ENCODE measurements at places on chromosomes 3 and 15.

DNA sequence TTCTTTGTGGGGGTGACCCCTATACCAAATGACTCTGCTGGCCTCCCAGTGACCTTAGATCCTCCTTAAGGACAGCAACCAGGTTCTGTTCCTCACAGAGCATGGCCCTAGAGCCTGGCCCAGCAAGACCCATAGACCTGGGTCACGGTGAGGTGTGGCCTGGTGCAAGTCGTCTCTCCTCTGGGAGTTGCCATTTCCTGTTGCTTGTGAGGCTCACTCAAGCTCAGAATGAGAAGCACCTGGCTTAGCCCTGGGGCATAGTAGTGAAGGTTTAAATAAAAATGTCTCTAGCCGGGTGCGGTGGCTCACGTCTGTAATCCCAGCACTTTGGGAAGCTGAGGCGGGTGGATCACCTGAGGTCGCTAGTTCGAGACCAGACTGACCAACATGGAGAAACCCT is 131.3 kb downstream of the SMAD6 start:
- DNase-seq = no peak

DNA sequence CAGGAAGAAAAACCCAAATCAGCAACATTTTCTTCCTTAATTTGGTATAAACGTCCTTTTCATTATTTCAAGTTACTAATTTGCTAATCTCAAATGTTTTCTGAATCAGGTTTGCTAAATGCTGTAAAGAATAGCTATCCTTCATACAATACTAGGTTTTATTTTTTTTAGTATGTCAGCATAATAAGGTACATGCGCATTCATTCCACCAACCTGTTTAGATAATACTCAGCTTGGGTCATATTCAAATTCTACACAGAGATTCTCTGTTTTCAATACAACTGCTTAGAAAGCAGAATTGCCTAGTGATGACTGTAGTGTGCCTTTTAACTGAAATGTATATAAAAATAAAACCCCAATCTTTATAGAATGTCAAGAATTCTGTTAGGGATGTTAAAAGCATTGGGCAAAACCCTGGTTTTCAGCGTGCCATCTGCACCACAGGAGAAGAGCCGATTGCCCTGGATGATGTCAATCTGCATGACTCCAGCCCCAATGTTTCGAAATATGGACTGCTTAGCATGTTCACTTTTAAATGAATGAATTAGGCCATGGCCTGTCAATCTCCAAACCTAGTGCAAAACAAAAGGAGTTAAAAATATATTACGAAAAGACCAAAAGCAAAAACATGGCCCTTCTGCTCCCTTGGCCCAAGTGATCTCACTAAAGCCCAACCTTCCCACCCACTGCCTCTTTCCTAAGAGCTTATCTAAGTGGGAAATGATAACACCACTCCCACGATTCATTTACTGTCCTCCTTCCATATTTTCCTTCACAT is 107.4 kb downstream of the GLDN start:
- no peak for DNase-seq

DNA sequence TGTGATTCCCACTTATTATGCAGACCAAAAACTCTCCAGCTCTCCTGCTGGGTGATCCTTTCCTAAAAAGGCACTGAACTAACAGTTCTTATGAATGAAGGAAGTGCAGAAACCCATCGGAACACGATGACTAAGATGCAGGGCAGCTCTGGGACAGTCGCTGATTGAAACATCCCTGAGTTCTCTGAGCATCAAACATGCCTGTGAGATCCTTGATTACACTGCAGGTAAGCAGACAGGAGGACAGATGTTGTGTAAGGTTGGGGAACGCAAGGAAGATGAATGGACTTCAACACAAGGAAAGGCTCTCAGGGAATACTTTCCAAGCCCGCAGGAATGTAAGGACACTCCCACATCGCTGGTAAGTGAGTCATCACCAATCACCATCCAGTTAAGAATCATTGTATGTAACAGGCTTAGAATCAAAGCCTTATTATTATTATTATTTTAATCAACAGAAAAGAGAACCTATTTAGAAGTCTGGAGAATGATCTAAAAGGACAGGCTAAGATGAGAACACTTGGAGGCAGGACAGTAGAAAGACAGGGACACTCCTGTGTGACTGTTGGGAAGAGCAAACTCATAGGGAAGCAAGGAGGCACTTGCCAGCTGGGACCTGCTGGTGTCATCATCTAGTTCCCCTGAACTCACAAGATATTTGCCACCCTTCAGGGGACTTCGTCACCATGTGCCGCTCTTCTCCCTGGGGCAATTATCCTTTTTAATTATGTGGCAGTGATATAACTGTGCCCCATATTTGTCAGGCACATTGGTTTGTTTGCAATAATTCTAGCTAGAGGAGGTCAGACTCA is 26.0 kb downstream of the TMEM158 start:
- DNase-seq = no peak

DNA sequence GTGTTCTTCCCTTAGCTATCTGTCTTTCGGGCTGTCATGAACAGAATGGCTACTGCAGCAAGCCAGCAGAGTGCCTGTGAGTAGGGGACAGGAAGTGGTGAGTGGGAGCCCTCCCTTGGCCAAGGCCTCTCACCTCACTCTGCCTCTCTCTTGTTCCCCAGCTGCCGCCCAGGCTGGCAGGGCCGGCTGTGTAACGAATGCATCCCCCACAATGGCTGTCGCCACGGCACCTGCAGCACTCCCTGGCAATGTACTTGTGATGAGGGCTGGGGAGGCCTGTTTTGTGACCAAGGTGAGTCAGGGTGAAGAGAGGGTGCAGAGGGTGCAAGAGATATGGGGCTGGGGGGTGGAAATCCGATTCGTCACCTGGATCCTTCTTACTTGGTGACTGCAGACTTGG is 3.0 kb downstream of the DLL4 start:
- DNase-seq = no peak

GRCh38 chr15:93070132-93070531 is 18.9 kb downstream of the RGMA start:
- DNase-seq = no peak

- DNase-seq = no peak
Observed at GRCh38 chr15:83458381-83458780, 11.2 kb downstream of the SH3GL3 start.

DNA sequence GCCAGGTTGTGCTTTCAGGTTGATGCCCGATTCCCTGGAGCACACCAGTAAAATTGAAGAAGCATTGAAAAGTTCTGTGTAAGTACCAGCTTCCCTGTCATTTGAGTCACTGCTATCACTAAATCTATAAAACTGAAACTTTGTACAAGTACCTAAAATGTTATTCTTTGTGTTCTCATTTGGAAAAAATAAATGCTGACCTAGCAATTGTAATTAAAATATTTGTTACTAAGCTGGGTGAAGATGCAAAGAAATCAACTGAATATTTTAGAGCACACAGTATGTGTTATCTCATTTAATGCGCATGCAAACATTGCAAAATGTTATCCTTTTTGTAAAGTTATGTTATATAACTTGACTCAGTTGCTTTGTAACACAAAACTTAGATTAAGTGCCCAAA is 733.7 kb downstream of the TBL1XR1 start:
- no peak for DNase-seq

GRCh38 chr15:35305946-35306345 is 220.9 kb upstream of the NANOGP8 start:
- no peak for DNase-seq

DNA sequence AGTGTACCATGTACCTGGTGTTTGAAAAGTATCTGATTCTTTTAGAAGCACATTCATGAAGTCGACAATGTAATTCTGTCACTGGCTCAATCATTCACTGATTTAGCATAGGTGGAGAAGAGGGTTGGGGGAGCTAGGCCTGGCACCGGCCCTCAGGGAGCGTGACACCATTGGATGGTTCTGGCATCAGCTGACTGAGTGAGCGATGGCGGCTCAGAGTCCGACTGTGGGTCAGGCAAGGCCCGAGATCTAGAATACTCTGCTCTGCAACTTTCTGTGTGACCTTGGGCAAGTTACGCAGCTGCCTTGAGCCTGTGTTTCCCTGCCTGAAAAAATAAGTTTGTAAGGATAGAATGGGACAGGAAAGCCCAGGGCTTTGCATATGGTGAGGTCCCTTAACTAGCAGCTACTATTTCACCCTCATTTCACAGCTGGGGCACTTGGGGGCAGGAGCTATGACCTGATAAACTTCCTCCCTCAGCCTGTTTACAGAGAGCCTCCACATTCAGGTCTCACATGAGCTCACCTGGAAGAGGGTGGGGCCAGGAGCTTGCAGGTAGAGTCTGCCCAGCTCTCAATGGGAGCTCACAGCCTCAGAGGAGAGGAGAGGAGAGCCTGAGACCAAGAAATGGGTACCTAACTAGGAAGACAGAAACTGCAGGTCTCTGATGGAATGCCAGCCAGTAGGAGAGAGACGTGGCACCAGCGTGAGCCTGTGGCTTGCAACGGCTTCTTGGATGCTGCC is 153.7 kb upstream of the TLE3 start:
- DNase-seq = no peak

DNA sequence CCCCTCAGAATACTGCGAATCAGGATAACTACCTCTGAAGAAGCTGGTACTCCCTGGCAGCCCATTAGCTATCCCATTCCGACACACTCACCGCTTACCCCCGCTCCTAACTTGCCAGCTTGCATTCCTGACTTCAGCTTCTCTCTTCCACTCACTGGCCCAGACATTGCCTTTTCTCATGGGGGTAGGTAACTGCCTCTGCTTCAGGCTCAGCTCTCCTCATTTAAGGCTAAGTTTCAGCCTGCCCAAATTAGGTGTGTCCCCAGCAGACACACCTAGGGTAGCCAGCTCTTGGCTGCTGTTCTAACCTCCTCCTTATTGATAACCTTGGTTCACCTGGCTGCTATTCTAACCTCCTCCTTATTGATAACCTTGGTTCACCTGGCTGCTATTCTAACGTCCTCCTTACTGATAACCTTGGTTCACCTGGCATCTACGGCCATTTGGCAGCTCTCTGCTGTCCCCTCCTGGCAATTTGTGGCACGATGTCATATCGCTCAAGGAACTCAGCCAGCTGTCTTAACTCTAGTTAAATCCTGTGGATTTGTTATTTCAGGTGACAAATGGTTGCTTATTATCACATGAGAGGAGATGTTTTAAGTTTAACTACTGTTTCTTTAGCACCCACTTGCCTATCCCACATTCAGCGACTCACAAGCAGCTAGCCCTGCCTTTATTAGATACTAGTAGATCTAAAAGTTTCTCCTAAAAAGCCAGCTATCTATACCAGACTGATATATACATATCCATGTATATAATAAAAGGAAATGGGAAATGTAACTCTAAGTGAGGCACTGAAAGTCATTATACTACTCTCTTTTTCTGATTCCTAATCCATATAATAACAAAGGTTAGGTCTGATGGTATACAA is 106.5 kb upstream of the ACP3 start:
- DNase-seq = no peak

- no peak for DNase-seq
Observed at GRCh38 chr3:65019443-65020055, 331.7 kb upstream of the ADAMTS9 start.

- DNase-seq = no peak
Observed at GRCh38 chr3:73222126-73222525, 160.7 kb downstream of the EBLN2 start.

DNA sequence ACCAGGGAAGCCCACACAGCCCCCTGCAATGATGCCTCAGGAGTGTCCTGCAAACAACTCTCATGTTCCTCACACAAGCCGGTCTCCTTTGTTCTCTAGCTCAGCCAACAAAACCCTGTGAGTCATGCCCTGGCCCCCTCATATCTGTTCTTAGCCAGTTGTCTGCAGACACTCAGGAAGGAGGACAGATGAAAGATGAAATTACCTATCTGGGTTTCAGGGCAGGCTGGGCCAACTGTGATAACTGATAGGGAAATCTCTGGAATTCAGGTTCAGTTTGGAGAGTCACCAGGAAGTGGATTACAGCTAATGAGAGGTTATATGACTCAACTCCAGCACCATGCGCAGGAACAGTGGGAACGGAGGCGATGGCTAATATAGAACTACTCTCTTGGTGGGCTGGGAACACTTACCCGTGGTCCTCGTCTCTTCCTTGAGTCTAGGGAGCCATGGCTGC is 352.0 kb upstream of the ADAMTS9 start:
- DNase-seq = no peak
